ENCODE measurements at places on chromosomes 12 and 14. TPM values are rescaled to one million over a fixed set of nuclear protein-coding genes. Genes with fewer than 3 reads are reported as not detected.

Gene PLD4
- not detected for total RNA-seq

Gene CTSG
- total RNA-seq = not detected

Gene KRT71
- total RNA-seq = not detected

Gene B4GALNT1
- 0.28 TPM for total RNA-seq

Gene ZFHX2
- total RNA-seq = 2.3 TPM

Gene FOXG1
- total RNA-seq = 1.8 TPM

Gene KCNMB4
- total RNA-seq = 2.5 TPM

Gene DCTN2
- total RNA-seq = 90.8 TPM

Gene IPO4
- total RNA-seq = 36.0 TPM

Gene HPD
- 1.2 TPM for total RNA-seq

Gene GZMB
- not detected for total RNA-seq

DNA sequence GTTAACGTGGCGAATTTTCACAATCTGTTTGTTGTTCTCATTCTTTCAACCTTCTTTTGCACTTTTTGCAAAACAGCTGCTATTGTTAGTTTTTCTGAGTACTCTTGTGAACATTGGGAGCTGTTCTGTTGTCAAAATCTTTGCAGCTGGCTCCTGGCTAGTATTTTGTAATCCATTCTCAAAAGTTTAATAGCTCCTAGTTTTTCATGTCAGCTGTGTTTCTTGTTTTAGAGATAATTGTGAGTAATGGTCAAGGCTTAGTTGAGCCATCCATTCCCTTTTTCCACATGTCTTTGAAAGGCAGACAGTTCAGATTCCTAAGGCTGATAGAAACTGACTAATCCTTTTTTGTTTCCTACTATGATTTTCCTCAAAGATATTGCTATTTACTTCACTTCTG, 39.1 kb upstream of the CRADD start:
- DNase-seq = no peak

DNA sequence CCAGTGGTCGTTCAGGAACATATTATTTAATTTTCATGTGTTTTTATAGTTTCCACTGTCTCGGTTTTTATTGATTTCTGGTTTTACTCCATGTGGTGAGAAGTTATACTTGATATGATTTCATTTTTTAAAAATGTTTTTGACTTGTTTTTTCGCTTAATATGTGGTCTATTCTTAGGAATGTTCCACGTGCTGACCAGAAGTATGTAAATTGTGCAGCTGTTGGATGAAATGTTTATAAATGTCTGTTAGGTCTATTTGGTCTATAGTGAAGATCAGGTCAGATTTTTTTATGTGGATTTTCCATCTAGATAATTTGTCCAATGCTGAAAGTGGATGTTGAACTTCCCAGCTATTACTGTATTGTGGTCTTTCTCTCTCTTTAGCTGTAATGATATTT, 433.8 kb upstream of the MIS18BP1 start:
- no peak for DNase-seq

DNA sequence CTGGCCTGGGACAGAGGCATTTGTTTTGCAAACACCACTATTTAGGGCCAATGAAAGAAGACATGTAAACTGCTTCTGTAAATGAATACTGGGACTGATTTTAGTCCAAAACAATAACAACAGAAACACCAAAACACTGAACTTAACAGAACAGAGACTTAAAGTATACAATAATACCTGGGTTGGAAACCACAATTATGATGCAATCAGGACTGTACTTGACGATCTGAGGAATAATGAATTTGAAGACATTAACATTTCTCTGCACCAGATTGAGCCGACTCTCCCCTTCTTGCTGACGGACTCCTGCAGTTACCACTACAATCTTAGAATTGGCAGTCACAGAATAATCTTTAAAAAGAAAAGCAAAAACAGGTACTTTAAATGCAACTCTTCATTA, 13.9 kb downstream of the LDHB start:
- DNase-seq = no peak

GRCh38 chr14:94571950-94572349, 9.3 kb upstream of the SERPINA5 start:
- DNase-seq = no peak

- no peak for DNase-seq
These were observed 36.0 kb upstream of the ESRRB start for GRCh38 chr14:76339728-76340615.

- DNase-seq = no peak
These were observed 9.6 kb downstream of the PTPN6 start for GRCh38 chr12:6960593-6961277.

- no peak for DNase-seq
These were observed 41.1 kb upstream of the CSRNP2 start for GRCh38 chr12:51124504-51124903.

GRCh38 chr12:27521066-27521465, 2.9 kb upstream of the PPFIBP1 start:
- peak; percentile 70 for DNase-seq

GRCh38 chr14:32629236-32629635, 300.1 kb downstream of the AKAP6 start:
- DNase-seq = no peak

- DNase-seq = no peak
These were observed 63.2 kb upstream of the SLC24A4 start for GRCh38 chr14:92259613-92260357.

GRCh38 chr14:76129851-76130576, 21.7 kb upstream of the GPATCH2L start:
- DNase-seq = no peak

DNA sequence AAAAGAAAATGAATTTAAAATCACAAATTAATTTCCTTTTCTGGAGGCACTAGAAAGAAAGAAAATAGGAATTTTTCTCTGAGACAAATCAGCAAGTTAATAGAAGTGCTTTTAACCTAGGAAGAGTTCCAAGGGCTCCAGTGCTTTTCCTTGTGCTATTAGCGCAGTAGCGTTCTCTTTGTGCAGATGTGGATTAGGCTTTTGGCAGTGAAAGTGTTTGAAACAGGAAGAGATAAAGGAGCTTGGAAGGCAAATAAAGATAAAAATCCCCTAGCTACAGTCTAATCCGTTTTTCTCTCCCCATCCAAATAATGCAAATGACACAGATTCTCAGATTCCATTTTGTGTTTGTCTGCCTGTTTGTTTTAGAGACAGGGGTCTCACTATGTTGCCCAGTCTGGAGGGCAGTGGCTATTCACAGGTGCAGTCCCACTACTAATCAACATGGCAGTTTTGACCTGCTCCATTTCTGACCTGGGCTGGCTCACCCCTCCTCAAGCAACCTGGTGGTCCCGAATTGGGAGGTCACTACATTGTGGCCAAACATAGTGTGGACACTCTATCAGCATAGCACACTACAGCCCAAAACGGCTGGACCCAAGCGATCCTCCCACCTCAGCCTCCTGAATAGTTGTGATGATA, 166.1 kb downstream of the PAWR start:
- DNase-seq = no peak

- no peak for DNase-seq
These were observed 212.8 kb upstream of the NOVA1 start for GRCh38 chr14:26810631-26811030.

GRCh38 chr14:59905188-59905587, 14.8 kb upstream of the LRRC9 start:
- no peak for DNase-seq

Measured in ovary (tissue), 10 donors.